H9 (cell line): ENCODE measurements at places on chromosomes 1 and 21.

DNA sequence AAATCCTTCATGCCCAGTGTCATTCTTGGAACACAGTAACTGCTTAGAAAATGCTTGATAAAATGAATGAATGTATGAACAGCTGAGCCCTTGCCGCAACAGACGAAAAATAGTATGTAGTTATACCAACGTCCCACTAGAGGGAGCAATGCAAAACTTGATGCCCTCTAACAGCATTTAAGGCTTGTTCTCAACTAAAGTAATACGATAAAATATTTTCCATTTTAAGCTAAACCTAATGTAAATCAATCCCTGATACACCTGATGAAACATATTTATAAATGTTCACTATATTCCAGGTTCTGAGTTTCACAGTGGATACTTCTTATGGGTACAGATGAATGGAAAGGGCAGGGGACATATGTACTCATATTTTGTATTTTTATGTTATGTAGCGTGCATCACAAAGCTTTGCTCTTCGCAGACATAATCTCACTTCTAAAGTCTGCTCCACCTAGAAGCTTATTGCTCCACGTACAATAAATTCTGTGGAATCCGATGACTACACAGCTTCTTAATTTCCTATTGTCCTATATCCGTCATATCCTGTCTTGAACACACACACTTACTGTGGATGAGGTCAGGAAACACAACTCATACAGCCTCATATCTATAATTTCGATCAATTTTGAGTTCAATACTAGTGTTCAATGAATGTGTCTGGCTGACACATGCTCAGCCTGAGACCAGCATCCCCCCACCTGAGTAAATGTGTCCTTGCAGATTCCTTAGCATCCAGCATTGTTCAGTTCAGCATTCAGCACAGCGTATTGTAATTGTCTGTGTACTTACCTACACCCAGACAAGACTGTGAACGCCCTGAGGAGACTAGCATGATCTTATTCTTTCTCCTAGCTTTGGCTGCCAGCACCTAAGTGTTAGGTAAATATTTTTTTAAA is 4.4 kb upstream of the UTP25 start:
- H3K4me1 ChIP-seq: no peaks in the 10 kb centered on the region
- no peak overlapping the region for H3K4me3 ChIP-seq
- H3K27ac ChIP-seq: no peak overlapping the region
- H3K27me3 ChIP-seq: no peaks in the 10 kb centered on the region; the same call in 1 of the 2 replicates
- no peak for DNase-seq
- no peaks in the 10 kb centered on the region for H3K36me3 ChIP-seq

DNA sequence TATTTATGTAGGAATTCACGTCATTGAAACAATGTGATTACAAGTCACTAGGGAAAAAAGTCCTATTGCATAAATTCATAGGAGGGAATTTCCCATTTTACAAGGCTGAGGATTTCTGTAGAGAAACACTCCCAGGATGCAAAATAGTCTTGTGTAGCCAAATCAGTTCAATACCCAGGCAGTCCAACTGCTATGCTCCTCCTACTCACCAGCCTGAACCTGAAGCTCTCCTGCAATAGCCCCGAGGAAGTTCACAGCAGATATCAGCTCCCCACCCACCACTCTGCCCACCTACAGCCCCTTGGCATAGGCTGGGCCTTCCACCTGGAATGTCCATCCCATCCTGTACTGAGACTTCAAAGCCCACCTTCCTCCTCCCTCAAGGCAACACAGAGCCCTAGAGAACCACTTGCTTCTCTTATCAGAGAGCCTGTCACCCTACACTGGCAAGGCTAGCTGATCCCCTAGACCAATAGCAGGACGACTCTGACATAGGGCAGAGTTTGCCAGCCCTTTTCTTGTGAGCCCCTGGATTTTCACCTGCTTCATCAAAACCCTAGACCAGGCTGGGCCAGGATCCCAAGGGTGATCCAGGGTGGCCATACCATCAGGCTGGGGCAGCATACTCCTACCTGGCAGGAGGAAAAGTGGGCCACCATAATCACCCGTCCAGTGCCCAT is 1.5 kb downstream of the LSS start:
- peak overlapping the region; percentile 88 for H3K4me3 ChIP-seq
- no peak for DNase-seq
- no peaks in the 10 kb centered on the region for H3K4me1 ChIP-seq

DNA sequence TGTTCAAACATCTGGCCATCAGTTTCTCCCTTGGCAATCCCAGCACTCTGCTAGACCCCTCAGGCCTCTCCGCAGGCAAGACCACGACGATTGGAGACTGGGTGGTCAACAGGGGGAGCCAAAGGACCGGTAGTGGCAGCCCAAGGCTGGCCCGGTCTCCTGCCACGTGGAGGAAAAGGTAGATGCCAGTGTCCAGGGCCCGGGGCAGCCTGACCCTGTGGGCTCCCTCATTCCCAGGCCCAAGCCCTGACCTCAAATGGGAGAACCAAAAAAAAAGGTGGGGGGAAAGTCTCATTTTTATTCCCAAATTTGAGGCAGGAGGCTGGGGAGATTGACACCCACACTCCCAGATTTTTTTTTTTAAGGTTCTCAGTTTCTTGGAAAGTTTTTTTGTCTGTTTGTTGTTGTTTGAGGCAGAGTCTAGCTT is 24.8 kb downstream of the S100A6 start:
- H3K36me3 ChIP-seq: no peaks in the 10 kb centered on the region
- peak; percentile 92 for DNase-seq

DNA sequence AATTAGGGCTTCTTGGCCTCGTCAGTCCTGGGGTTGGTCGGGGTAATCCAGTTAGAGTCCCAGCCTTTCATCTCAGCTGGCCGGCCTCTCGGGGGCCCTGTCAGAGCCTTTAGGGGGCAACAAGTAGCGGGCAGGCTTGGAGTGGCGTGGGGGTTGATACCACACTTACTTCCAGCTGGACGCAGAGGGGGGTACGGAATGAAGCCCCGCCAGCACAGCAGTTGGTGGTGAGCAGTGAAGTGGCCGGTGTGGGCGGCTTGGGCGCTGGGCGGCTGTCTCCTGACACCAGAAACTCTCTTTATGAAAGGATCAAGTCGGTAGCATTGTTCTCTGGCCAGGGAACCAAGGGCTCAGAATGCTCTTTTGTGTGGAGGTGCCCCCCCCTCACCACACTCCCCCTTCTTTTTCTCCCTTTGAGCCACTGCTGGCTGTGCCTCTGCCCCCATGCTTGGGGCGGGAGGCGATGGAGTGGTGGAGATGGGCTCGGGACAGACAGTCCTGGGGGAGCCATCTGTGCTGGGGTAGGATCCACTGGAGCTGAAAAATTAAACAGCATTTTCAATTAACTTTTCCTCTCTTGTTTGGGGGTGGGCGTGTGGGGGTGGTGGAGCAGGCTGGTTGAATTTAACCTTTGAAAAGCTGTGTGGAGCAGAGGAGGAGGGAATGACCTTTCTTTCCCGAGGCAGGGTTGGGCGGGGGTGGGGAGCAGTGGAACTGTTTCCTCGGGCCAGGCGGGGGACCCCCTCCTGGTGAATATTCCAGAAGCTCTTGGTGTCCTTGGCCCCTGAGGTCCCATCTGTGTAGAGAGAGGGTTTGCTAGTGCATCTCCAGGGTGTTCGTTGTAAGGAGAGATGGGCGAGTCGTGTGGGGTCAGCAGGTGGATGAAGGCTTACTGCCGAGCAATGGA is 102.7 kb downstream of the RNF220 start:
- DNase-seq: no peak
- peak overlapping the region; percentile 61 for H3K4me3 ChIP-seq
- H3K36me3 ChIP-seq: no peaks in the 10 kb centered on the region; the same call in 2 of the 3 replicates
- no peaks in the 10 kb centered on the region; the same call in 1 of the 2 replicates for H3K27me3 ChIP-seq
- peaks cover 12% of the 10 kb centered on the region; the same call in 1 of the 2 replicates for H3K4me1 ChIP-seq

- H3K4me1 ChIP-seq: no peaks in the 10 kb centered on the region
- H3K36me3 ChIP-seq: peaks cover 46% of the 10 kb centered on the region
- H3K4me3 ChIP-seq: peak overlapping the region; percentile 89
- peak; percentile 91 for DNase-seq
Observed at GRCh38 chr21:45286671-45287437, 841 bp downstream of the POFUT2 start.

GRCh38 chr1:111469539-111469938 is 4.2 kb upstream of the C1orf162 start:
- H3K27me3 ChIP-seq: no peaks in the 10 kb centered on the region
- no peak for DNase-seq
- H3K27ac ChIP-seq: no peak overlapping the region
- no peaks in the 10 kb centered on the region for H3K36me3 ChIP-seq
- no peak overlapping the region for H3K4me3 ChIP-seq

DNA sequence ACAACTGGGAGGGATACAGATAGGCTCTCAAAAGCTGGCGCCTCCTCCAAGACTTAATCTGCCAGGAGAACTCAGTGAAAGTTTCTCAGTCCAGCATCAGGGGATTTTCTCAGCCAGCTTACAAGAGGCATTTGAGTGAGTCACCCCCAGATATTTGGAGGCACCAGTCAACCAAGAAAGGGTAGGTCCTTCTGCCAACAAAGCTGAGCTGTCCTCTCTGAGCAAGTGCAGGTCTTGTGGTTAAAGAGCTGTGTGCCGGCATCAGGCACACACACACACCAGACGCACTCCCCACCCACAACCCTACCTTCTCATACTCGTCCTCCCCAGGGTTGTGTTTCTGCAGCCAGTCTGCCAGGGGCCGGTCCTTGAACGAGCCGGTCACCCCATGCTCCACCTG is 27.0 kb upstream of the PPP1R15B start:
- DNase-seq: no peak
- H3K27me3 ChIP-seq: no peaks in the 10 kb centered on the region
- H3K4me3 ChIP-seq: no peak overlapping the region
- no peaks in the 10 kb centered on the region for H3K4me1 ChIP-seq
- no peak overlapping the region for H3K27ac ChIP-seq

DNA sequence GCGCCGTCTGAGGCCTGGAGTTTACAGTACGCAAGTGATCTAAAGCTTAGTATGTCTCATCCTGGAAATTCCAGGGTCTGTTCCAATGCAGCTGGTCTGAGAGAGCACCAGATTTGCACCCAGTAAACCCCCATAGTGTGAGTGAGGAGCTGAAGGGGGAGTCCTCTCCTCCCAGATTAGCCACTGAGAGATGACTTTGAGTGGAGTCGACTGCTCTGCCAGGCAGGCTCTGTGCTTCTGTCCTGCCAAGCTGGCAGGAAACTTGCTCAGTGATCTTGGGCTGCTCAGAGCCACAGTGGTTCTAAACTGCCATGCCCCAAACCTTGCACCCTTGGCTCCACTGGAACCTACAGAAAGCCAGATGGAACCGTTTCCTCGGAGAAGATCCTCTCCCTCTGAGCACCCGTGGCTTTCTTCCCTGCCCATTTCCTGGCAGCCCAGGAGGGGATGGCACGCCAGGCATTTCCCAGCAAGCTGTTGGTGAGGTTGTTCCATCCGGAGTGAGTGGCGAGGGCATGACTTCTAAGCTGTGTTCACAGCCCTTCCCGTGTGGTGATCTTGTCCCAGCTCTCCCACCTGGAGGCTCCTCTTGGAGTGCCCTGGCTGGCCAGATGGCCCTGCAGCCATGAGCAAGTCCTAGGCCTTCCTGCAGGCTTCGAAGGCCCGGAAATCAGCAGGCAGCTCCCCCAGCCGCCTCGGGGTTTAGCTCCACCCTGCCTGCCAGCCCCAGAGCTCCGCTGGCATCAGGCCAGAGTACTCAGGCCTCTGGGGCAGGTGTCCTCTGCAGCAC is 125.9 kb upstream of the VAMP3 start:
- DNase-seq: no peak
- H3K36me3 ChIP-seq: no peaks in the 10 kb centered on the region
- H3K27me3 ChIP-seq: no peaks in the 10 kb centered on the region

- H3K4me3 ChIP-seq: no peak overlapping the region
- H3K27ac ChIP-seq: no peak overlapping the region
- DNase-seq: no peak
- H3K36me3 ChIP-seq: no peaks in the 10 kb centered on the region
Observed at GRCh38 chr1:24071941-24072340, 40.0 kb downstream of the MYOM3 start.

- DNase-seq: no peak
- no peak overlapping the region for H3K4me3 ChIP-seq
- no peaks in the 10 kb centered on the region for H3K27me3 ChIP-seq
- no peak overlapping the region for H3K27ac ChIP-seq
- H3K36me3 ChIP-seq: peaks cover 31% of the 10 kb centered on the region
Observed at GRCh38 chr1:200433586-200433985, 23.8 kb upstream of the ZNF281 start.

- no peaks in the 10 kb centered on the region for H3K36me3 ChIP-seq
- DNase-seq: peak; percentile 73
- H3K27ac ChIP-seq: no peak overlapping the region
- H3K4me3 ChIP-seq: peak overlapping the region; percentile 79
- H3K4me1 ChIP-seq: no peaks in the 10 kb centered on the region; the same call in 1 of the 2 replicates
Observed at GRCh38 chr1:21651214-21652042, 17.7 kb downstream of the RAP1GAP start.

DNA sequence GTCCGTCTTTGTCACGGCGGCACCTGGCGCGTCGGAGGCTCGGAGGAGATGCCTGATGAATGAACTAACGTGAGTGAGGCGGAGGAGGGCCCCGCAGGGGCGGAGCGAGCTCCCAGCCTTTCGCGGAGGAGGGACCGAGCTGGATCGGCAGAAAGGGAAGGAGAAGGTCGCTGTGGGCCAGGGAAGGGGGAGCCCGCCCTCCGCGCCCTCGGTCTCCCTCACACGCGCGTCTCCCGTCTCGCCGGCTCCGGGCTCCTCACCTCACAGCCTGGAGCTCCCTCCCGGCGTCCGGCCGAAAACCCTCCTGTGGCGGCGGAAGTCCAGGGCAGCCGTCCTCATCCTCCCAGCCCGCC is 519 bp downstream of the ZNF496 start:
- H3K4me3 ChIP-seq: peak overlapping the region; percentile 83
- no peak overlapping the region for H3K27ac ChIP-seq
- peaks cover 16% of the 10 kb centered on the region for H3K4me1 ChIP-seq
- peak; percentile 70 for DNase-seq

DNA sequence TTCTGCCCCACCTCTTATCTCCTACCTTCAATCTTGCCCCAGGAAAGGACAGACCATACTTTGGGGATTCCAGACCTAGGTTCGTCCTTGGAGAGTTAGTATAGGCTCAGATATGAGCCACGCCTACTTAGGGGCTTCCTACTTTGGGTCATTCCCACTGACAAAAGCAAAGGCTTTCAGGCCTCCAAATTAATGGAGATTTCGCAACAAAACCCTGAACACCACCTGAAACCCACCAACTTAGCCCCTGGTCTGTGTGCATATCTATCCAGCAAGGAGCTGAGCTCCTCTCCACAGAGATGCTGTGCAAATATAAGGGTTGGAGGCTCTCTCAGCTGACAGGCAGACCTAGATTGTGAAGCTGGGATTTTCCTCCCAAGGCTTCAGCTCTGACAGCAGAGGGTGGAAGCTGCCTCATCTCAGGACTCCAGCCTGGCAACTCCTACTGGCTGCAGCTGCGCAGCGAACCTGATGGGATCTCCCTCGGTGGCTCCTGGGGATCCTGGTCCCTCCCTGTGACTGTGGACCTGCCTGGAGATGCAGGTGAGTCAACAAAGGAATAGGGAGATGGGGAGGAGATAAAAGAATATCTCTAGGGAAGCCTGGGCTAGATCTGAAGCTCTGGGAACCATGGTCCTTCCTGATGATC is 2.1 kb downstream of the MPL start:
- H3K4me3 ChIP-seq: no peak overlapping the region
- H3K27me3 ChIP-seq: no peaks in the 10 kb centered on the region
- H3K4me1 ChIP-seq: no peaks in the 10 kb centered on the region
